ENCODE measurements at places on chromosomes 5 and 9.

- DNase-seq = no peak
Measured at GRCh38 chr9:122998448-122998847, 35.0 kb upstream of the GPR21 start.

- DNase-seq = no peak
Measured at GRCh38 chr9:99725852-99726251, 95.8 kb upstream of the NR4A3 start.

GRCh38 chr9:37405764-37406380 lies 16.6 kb upstream of the GRHPR start:
- no peak for DNase-seq

- DNase-seq = no peak
Measured at GRCh38 chr5:95029569-95030366, 255.1 kb downstream of the MCTP1 start.

GRCh38 chr5:35487233-35488025 lies 130.2 kb upstream of the SPEF2 start:
- no peak for DNase-seq

DNA sequence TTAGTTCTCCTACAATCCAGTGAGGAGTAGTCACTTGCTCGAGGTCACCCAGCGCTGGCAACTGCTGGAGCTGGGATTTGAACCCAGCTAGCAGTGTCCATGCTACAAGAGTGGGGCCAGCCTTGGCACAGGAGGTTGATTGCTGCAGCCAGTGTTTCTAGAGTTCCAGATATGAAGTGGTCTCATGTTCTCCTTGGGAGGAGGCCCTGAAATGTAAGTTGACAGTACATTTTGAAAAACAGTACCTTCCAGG lies 802 bp downstream of the CCDC107 start:
- no peak for DNase-seq

DNA sequence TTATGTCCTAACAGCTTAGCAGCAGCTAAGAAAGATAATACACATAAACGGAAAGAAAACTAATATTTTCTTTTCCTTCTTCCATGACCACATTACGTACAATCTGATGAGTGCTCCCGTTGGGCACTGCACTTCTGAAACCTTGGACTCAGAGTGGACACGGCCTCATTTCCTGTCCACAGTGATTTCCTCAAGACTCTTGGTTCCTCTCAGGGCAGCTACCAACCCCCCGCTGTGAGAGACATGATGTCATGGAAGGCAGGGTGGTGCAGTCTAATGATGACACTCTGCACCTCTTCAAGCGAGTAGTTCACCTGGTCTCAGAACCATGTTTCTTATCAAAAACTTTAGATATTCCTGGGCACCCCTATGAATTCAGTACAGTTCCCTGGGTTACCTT lies 68.7 kb upstream of the CTSL start:
- no peak for DNase-seq

DNA sequence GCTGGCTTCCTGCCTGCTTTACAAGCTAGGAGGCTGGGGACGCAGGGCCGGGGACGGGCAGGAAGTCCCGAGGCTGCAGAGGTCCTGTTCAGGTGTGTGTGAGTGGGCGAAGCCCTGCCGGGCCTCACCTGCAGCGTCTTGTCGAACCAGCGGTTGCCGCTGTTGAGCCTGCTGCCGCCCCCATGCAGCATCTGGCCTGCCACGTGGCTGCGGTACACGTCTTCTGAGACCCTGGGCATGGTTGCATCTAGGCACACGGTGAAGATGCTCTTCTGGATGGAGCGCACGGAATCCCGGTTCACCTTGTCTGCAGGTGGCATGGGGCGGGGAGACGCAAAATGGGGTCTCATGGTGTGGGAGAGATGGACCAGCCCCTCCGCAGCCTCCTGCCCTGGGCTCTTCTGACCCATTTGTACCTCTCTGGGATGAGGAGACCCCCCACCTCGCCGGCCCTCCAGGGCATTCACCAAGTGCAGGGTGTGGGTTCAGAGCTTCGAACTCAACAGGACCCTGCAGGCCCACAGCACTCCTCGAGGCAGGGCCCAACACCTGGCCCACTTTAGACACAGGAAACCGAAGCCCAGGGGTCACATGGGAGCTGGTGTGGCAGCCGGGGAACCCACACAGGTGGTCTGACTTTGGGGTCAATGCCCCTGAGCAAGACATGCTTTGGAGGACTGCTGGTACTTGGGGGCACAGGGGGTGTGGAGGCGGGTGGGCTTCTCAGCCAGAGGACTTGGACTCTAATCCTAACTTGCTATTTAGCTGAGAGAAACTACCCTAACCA lies 10.0 kb downstream of the CRAT start:
- no peak for DNase-seq

GRCh38 chr5:56633950-56634349 lies 181.4 kb upstream of the MAP3K1 start:
- no peak for DNase-seq

DNA sequence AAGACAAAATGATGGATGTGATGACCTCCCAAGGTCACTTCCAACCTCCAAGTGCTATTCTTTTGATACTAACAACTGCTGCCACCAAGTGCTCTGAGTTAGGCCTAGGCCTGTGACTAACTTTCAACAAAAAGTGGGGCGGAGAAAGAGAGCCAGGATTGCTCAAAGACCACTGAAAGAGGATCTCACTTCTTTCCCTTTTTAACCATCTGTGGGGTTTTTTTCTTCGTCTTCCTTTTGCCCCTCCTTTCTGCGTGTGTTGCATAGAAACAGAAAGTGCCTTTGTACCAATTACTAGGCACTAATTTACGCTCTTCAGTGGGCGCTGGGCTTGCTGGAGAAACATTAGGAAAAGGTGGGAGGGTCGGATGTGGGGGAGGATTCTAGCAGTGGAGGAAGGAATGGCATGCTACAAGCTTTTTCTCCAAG lies 8.0 kb downstream of the KLF9 start:
- no peak for DNase-seq

DNA sequence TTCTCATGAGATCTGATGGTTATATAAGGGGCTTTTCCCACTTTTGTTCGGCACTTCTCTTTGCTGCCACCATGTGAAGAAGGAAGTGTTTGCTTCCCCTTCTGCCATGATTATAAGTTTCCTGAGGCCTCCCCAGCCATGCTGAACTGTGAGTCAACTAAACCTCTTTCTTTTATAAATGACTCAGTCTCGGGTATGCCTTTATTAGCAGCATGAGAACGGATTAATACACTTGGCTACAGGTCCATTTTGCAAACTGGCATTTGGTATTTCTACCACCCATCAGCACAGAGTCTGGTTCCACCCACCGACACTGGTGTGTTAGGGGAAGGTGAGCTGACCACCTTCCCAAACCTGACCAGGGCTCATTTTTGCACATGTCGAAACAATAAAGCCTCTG lies 47.9 kb upstream of the RARS1 start:
- DNase-seq = no peak

- DNase-seq = no peak
Measured at GRCh38 chr9:18611971-18612370, 138.0 kb downstream of the ADAMTSL1 start.

- DNase-seq = no peak
Measured at GRCh38 chr9:107046692-107047091, 183.7 kb downstream of the ZNF462 start.

GRCh38 chr5:64952951-64953673 lies 184.4 kb downstream of the CWC27 start:
- DNase-seq = no peak

DNA sequence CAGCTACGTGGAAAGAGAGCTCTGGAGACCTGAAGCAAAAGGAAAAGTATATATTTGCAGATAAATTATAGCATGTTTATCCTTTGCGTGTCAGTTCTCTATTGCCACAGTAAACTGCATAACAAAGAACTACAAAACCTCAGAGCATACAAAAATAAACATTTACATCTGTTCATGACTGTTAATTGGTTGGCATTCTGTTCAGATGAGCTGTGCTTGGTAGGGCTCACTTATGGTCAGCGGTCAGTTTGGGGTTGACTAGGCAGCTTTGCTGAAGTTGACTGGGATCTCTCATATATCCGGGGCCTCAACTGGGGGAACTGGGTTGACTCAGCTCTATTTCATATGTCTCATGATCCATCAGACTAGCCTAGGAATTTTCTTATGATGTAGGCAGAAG lies 257.7 kb downstream of the TLE1 start:
- no peak for DNase-seq

GRCh38 chr5:177596775-177597238 lies 3.1 kb upstream of the B4GALT7 start:
- DNase-seq = no peak

DNA sequence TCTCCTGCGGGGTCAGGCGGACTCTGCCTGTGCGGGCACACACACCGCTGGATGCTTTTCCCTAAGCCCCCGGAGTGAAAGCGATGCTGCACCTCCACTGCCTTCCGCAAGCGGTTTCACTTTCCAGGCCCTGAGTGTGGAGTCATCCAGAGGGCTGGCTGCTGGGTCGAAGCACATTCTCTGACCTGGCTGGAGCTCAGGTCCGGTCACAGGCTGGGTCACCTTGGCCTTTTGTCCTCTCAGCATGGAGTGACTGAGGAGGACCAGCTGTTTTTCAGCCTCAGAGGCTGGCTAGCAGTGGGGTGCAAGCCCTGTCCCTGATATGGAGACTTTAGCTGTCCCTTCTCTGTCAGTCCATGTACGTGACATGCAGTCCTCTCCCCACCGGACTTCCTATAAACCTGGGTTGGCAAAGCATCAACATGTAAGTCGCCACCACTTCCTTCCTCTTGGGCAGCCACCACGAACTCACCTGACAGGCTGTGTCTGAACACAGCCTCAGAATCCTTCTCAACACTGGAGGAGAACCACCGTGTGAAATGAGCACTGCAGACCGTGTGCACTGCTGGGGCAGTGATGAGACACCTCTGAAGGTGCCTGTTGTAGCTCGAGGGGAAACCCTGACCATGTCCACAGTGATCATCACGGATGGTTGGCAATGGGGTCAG lies 51.3 kb downstream of the GADD45G start:
- DNase-seq = no peak

DNA sequence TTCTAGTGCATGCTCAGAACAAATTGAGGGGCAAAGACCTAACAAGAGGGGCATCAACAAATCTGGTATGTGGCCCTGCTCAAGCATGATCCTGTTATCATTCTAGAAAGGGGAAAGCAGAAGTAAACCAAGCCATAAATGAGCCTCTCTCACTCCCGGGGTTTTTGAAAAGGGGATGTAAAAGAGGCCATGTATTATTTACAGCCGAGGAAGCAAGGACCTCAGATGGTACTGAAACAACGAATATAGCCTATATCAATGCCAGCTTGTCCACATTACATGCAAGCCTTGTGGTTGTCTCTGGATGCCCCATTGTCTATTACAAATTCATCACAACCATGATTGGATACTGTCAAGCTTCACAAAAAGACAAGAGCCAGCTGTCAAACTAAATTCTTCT lies 211.3 kb downstream of the DCP2 start:
- DNase-seq = no peak

DNA sequence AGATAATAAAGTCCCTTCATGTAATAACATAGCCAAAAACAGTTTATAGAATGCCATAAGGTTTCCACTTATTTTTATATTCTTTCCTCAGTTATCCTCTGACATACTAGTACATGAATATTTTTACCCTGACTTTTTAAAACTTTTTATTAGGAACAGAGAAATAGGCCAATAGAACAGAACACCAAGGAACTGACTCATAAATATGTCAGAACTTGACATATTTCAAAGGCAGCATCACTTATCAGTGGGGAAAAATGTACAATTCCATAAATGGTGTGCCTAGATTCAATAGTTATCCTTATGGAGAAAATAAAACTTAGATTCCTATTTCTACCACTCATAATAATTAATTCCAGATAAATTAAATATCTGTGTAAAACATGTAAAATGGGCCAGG lies 9.4 kb downstream of the STARD4 start:
- DNase-seq = no peak

DNA sequence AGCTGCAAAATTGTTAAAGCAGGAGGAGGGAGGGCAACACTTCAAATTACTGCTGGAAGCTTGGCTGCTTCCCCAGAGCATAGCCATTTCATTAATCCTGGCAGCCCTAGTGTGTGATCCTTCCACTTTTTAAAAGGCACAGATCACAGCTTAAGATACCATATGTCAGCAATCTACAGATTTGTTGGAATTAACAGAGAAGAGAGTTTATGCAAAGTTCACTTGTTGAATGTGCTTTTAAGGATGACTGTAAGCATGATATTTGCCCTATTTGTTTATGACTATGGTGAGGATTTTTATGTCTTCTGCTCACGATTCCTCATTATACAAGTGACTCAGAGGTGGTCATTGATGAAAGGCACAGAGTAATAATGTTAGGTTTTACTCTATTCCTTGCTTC lies 156.0 kb upstream of the CDKN2B start:
- DNase-seq = no peak

GRCh38 chr5:53944981-53945380 lies 365.4 kb downstream of the ARL15 start:
- no peak for DNase-seq

GRCh38 chr9:108671176-108671575 lies 184.6 kb downstream of the ACTL7B start:
- peak; percentile 42 for DNase-seq

DNA sequence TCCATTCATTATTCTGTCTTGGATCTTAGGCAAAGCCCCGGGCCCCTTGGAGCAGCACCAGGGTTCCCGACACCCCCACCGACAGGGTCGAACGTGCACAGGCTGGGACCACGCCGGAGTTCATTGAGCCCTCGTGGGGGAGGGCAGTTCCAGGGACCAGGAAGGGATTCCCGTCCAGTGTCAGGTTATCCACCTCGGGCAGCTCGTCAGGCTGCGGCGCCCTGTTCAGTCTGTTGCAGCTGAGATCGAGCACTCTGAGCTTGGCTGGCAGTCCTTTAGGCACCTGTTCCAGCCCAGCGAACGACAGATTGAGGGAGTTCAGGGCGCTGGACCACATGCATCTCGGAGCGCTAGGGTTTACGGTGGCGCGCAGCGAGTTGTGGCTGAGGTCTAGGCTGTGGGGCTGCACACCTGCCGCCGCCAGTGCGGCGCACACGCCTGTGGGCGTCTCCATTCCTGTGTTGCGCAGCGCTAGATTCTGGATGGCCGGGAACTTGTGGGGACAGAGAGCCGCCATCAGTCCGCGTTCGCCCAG lies 1.1 kb downstream of the CD14 start:
- DNase-seq = no peak

DNA sequence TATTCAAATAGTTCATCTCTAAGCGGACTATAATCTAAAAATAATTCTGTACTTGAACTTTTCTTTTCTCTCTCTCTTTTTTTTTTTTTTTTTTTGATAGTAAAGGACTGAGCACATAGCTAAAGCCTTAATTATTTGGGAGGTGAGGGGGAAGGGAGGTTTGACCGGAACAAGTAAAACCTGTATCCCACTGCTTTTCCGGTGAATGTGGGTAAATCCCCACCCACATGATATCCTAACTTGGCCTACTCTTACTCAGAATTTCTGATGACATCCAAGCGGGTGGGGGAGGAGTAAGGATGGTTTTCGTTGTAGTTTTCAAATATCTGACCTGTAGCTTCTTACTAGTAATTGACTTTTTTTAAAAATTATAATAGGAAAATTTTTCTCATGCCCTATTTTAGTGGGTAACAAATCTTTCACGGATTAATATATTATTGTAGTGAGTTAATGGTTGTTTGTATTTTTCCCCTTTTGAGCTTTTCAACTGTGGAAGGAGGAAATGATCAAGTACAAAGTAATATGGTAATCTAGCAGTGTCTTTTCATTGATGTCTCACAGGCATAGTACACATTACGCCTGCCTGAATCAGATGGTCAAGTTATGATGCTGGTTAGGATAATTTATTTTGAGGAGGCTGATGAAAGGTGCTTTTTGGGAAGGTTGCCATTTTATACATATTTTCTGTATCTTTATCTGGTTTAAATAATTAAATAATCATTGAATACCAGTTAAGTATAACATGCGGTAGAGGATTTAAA lies 2.2 kb upstream of the ELL2 start:
- no peak for DNase-seq
